ENCODE measurements at places on chromosomes 3 and 15.

DNA sequence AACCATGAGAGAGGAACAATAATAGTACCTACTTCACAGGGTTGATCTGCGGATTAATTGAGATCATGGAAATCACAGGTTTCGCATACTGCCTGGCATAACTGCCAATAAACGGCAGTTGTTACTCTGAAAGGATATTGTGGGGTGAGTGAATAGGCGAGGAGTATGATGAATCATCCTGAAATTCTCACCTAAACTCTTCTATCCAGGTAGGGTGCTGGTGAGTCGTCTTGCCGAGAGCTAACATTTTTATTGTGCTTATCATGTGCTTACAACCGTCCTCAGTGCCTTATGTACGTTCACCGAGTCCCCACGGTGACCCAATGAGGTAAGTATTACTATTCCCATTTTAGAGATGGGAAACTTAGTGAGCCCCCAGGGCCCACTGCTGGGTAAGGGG is 52.4 kb upstream of the SRGAP3 start:
- no peak for DNase-seq

DNA sequence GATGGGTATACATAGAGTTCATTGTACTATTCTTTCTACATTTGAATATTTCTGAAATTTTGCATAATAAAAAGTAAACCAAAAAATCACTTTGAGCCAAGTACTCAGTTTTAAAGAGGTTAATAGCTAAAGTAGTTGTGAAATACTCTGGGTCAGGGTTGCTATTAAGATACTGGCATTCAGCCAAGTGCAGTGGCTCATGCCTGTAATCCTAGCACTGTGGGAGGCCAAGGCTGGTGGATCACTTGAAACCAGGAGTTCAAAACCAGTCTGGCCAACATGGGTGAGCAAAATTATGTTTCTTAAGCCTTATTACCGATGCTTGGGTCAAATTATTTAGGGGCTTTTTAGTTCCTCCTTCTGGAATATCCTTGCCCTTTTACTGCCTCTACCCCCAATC is 122.0 kb upstream of the MELTF start:
- DNase-seq: no peak

- DNase-seq: peak; percentile 25
Observed at GRCh38 chr15:89167267-89168176, 53.9 kb downstream of the RLBP1 start.

DNA sequence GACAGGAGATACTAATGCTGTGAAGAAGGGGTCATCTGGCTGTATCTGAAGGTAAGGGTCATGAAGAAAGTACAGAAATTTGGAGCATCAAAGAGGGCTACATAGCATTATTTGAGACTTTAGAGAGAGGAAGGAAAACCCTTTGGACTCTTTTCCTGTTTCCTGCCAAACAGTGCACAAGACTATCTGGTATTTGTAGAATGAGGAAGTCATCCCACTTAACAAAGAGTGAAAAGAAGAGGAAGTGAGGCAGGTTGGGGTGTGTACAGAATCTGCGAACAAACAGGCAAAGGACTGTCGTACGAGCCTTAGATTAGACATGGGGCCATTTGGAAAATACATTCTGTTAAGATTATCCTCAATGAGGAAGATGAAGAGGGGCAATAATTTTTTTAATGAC is 546.8 kb upstream of the EPHA6 start:
- DNase-seq: no peak

- no peak for DNase-seq
Observed at GRCh38 chr3:52052831-52053306, 3.5 kb downstream of the DUSP7 start.

- DNase-seq: no peak
Observed at GRCh38 chr3:72336821-72337479, 511.3 kb downstream of the SHQ1 start.

GRCh38 chr3:193737191-193737751 is 144.3 kb downstream of the OPA1 start:
- no peak for DNase-seq

- DNase-seq: no peak
Observed at GRCh38 chr3:61719278-61719977, 158.1 kb downstream of the PTPRG start.

GRCh38 chr3:24475925-24476324 is 18.7 kb downstream of the THRB start:
- no peak for DNase-seq

DNA sequence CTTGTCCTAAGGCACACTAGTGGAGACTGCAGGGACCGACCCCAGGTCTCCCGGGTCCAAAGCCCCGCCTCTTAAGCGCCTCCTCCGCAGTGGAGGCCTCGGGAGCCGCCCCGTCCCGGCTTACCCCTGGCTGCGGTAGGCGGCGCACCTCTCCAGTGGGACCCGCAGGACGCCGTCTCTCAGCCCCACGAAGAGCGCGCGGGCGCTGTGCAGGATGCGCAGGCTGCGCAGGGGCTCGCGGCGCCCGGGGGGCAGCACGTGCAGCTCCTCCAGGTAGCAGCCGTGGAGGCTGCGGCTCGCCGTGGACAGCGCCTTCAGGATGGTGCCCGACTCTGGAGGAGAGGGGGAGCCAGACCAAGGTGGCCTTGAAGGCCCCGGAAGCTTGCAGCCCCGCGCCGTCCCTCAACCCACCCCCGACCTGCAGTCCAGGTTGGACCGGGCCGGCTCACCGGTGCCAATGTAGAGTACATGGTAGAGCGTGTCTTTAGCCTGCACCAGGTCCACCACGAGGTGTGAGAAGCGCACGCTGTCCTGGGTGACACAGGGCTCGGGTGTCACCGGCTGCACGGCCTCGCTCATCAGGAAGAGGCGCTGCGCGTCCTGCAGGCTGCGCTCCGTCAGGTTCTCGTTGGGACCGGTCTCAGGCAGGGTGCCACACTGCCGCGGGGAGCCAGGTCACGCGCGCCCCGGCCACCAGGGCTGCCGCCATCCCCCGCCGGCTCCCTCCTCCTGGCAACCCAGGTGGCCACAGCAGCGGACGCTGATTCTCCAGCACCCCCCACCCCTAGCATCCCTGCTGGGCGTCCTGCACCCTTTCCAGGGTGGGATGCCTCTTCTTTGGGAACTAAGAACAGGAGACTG is 105.5 kb downstream of the SEMA5B start:
- no peak for DNase-seq

DNA sequence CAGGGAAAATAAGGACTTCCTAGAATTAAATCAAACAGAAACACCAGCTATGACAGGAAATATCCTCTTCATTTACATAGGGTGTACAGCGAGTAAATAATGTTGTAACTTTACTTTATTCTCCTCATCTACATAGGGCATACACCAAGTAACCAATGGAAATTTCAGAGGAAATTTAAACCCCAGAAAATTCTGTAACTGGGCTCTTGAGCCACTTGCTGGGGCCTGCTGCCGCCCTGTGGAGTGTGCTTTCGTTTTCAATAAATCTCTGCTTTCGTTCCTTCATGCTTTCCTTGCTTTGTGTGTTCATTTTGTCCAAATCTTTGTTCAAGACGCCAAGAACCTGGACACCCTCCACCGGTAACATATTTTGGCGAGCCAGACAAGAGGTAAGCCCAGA is 990.4 kb upstream of the CADM2 start:
- no peak for DNase-seq

GRCh38 chr3:53643757-53644156 is 149.3 kb downstream of the CACNA1D start:
- no peak for DNase-seq

- no peak for DNase-seq
Observed at GRCh38 chr15:32918547-32918946, 200.7 kb downstream of the GREM1 start.

GRCh38 chr15:69756440-69756839 is 303.8 kb downstream of the RPLP1 start:
- DNase-seq: no peak

GRCh38 chr15:74995779-74996765 is 709 bp downstream of the SCAMP5 start:
- no peak for DNase-seq

DNA sequence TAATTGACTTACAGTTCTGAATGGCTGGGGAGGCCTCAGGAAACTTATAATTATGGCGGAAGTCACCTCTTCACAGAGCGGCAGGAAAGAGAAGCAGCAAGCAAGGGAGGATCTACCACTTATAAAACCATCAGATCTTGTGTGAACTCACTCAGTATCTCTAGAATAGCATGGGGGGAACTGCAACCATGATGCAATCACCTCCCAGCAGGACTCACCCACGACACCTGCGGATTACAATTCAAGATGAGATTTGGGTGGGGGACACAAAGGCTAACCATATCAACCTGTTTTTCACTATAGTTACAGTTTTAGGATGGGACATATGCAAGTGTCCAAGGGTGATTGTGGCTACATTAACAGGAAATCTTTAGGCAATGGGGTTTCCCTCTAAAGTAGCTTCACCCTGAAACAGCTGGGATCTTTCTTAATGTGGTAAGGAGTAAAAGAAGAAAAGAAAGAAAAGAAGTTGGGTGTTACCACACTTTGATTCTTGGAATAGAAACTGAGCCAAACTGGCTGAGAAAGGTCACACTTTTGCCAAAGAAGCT is 453.8 kb downstream of the OTOL1 start:
- DNase-seq: no peak

DNA sequence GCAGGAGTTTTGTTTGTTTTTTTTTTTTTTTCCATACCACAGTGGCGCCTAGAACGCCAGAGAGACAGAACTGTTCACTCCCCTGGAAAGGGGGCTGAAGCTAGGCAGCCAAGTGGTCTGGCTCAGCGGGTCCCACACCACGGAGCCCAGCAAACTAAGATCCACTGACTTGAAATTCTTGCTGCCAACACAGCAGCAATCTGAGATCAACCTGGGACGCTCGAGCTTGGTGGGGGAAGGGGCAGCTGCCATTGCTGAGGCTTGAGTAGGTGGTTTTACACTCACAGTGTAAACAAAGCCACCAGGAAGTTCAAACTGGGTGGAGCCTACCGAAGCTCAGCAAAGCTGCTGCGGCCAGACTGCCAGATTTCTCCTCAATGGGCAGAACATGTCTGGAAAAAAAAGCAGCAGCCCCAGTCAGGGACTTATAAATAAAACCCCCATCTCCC is 29.8 kb downstream of the SPICE1 start:
- no peak for DNase-seq

DNA sequence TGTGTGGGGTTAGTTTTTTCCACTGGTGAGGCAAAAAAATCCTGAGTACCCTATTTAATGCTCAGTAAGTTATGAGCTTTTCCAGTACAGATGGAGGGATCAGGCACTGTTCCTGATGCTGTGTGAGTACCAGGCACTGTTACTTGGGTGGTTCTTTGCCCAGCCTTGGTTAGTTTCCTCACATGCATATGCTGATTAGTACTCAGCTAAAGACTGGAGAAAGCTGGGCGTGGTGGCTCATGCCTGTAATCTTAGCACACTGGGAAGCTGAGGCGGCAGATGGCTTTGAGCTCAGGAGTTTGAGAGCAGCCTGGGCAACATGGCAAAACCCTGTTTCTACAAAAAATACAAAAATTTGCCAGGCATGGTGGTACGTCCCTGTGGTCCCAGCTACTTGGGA is 210.3 kb upstream of the SGO1 start:
- no peak for DNase-seq

DNA sequence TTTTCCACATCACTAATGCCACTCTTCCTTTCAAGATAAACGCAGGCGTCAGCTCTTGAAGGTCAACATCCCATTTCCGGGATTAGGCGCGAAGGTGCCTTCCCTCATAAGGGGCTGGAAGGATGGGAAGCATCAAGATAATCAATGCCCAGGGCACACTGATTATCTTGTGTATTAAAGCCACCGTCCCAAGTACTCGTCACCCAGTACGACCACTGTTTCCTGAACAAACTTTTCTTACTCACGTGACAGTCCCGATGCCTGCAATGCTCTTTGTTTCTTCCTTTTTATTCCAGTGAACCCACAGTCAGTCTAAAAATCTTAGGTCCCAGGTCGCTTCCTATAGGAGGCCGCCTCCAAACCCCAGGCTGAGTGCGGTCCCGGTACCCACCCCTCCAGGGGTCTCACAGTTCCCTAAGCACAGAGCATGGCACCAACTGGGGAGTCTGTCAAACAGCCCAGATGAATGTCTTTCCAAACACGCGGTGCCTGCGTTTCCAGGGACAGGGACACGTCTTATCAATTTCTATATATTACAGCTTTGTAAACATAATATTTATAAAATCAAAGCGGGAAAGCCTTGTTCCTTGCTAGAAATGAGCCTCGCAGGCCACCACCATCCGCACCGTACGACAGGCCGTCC is 589 bp downstream of the ANAPC13 start:
- no peak for DNase-seq

- no peak for DNase-seq
Observed at GRCh38 chr3:116199063-116199462, 246.2 kb downstream of the LSAMP start.

DNA sequence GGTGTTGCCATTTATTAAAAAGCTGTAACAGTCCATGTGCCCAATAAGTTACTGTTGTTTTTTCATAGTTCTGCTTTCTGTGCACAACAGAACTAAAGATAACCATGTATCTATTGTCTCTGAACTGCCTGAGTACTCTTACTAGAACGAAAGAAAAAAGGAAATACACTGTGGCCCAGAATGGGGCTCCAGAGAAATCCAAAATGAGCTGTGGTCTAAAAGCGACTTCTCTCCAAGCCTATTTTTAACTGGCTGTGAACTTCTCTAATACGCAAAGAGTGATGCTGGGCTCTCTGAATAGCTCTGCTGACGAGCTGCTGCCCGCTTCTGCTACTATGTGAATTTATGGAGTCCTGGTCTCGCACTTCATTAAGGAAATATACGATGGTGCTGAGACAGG is 56.2 kb upstream of the LPP start:
- DNase-seq: no peak

DNA sequence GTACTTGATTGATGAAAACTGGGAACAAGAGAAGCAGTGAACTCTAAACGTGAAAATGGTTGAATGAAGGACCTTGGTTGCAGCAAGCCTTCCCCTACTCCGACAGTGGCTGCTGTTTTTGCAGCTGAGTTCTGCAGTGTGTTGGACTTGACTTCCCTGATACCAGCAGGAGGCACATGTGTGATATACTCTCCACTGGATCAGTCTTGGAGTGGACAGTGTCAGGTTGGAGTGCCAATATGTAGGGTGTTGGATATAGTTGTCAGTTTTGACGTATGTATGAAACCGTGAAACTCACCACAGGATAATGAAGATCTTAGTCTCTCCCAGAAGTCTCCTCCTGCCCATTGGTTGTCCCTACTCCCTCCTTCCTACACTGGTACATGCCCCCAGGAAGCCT is 106.5 kb downstream of the ITPR1 start:
- no peak for DNase-seq

- DNase-seq: no peak
Observed at GRCh38 chr3:113166719-113167492, 44.5 kb upstream of the BOC start.

DNA sequence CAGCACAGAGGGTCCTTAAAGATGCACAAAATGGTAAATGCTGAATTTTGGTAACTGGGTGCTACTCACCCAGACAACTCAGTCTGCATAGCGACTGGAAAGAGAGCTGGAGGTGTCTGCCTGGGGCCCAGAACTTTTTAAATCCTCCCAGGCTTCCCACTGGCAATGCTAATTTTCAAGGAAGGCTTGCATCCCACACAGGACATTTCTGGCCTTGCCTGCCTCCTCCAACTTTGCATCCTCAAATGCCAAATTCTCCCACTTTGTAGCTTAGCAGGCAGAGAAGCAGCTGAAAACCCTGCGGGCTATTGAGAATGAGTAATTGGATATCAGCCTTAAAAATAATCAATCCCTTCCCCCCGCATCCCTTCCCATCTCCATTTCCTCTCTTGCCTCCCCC is 656.6 kb upstream of the ADAMTS9 start:
- no peak for DNase-seq

GRCh38 chr3:107699682-107700081 is 176.9 kb downstream of the BBX start:
- DNase-seq: no peak

GRCh38 chr15:70830615-70831014 is 23.3 kb downstream of the LARP6 start:
- DNase-seq: no peak

GRCh38 chr15:45641999-45642932 is 7.4 kb downstream of the SQOR start:
- DNase-seq: no peak
